ENCODE measurements at places on chromosomes 3 and 15. TPM values are rescaled to one million over a fixed set of nuclear protein-coding genes. Genes with fewer than 3 reads are reported as not detected.

The CTXN2 gene
- not detected for total RNA-seq

The SNX22 gene
- not detected for total RNA-seq

The EPHA6 gene
- total RNA-seq: not detected

The SLC22A13 gene
- total RNA-seq: 0.91 TPM

GRCh38 chr3:42094128-42094527 is 3.0 kb downstream of the TRAK1 start:
- DNase-seq: no peak

DNA sequence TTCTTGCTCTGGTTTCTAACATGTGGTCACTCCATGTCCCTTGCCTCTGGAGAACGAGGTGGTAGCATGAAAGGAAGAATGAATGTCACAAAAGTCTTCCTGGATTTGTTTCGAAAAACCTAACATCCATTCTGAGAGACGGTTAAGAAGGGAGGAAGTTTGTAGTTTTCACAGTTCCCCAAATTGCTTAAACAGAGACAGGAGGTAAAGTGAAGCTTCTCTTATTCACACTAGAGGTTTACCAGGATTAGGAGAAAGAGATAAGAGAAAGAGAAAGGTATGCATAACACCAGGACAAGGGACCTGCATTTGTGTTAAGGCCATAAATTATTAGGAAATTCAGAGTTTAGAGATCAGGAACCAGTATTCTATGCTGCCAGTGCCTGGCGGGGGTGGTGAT is 228.1 kb downstream of the CPNE4 start:
- DNase-seq: no peak

DNA sequence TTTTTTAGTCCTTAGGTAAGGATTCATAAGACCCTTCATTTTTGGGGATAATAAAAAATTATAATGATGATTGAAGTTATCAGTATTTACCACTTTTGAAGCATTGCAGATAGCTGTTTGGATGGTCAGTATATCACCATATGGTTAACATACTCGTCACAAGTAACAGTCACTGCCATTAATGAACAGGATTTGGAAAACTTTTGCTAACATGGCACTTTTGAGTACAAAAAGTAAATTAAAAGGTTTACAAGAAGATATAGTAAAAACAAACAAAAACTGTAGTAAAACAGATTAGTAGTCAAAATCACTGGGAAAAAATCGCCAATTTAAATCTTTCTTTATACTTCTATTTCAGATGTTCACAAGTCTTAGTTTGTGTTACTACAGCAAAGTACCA is 37.8 kb upstream of the ST3GAL6 start:
- no peak for DNase-seq

DNA sequence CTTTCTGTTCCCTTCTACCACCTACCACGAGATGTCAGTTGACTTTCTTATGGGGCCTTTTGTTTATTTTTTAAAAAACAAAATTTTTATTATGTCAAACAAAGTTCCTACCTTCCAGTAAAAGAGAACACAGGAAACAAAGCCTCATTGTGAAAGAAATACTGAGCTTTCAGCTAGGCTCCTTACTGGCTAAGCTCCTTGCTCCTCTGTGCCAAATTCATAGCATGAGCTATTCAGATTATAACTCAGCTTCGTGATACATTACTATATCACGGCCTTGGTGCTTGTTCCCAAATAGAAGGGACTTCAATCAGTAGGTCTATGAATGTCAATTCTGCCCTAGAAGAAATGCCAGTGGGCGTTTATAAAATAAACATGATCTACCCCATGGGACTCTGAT is 145.8 kb upstream of the CHRM5 start:
- DNase-seq: no peak

DNA sequence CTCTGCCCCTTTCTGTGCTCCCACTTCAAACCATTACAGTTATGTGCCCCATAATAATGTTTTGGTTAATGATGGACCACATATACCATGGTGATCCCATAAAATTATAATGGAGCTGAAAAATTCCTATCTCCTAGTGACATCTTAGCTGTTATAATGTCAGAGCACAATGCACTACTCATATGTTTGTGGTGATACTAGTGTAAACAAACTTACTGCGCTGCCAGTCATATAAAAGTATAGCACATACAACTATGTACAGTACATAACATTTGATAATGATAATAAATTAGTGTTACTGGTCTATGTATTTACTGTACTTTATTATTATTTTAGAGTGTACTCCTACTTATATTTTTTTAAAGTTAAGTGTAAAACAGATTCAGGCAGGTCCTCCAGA is 45.6 kb upstream of the TCAIM start:
- DNase-seq: no peak

Measured in Daoy (cell line).